ENCODE measurements at places on chromosomes 5 and 9.

DNA sequence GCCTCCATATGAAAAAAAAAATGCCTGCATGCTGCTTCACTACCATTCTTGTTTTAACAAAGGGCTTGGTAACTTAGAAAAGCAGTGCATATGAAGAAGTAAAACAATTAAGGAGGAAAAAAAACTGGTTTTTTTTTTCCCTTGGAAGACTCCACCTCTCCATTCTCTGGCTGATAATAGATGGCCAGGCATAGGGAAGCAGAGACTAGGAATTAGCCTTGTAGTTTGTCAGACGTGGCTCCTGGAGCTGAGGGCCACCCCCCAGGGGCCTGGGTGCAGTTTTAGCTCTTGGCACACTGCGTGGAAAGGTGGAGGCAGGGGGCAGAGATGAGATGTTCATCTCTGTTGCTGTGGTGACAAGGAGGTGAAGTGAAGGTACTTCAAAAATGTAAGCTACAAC is 42.7 kb downstream of the WDR36 start:
- no peak for DNase-seq

GRCh38 chr5:83551821-83552220 is 80.3 kb downstream of the VCAN start:
- no peak for DNase-seq

DNA sequence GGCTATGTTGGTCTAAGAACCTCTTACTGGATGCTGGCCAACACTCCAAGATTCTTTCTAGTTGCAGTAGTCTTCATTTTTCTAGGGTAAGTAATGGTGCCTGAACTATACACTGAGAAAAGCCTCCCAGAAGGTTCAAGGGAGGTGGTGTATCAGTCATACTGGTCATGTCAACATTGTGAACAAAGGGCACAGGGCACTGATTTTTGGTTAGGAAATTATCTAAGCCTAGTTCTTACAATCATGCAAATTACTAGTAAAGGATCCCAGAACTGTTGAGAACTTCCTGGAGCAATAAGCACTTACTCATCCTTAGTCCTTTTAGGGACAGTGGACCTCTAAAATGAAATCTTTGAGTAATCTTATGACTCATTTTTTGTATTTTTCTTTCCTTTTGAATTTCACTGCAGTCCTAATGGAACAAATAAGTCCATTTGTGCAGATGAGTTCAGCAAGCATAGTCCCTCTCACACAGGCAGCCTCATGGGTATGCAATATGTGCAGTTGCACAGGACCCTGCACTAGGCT is 21.1 kb upstream of the CDC42SE2 start:
- no peak for DNase-seq

GRCh38 chr5:79243224-79243623 is 7.3 kb downstream of the JMY start:
- DNase-seq: no peak

GRCh38 chr9:32783168-32783891 is at the start of gene TMEM215:
Gene TMEM215 (plus strand): TSS chr9:32783540. CDS start chr9:32784184, 644 bp downstream.
- DNase-seq: peak; percentile 13

GRCh38 chr5:112388074-112388473 is 31.0 kb downstream of the EPB41L4A start:
- peak; percentile 13 for DNase-seq

- no peak for DNase-seq
Observed at GRCh38 chr5:124707520-124707919, 38.9 kb downstream of the ZNF608 start.

DNA sequence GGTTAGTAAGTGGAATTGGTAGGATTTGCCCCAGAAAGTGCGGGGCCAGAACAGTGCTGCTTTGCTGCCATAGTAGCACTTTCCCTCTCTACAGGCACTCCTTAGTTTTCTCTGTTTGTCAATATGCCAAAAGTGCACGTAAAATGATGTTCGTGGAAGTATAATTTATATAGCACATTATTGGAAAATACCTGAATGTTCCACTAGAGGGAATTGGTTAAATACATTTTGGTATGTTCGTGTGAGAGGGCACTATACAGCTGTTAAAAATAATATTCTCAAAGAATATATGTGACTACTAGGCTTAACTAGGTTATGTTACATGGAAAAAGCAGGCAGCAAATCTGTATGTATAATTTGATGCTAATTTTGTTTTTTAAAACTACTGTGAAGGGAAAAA is 184.0 kb upstream of the GDNF start:
- DNase-seq: no peak

GRCh38 chr9:38415856-38416255 is 8.4 kb downstream of the IGFBPL1 start:
- DNase-seq: no peak

DNA sequence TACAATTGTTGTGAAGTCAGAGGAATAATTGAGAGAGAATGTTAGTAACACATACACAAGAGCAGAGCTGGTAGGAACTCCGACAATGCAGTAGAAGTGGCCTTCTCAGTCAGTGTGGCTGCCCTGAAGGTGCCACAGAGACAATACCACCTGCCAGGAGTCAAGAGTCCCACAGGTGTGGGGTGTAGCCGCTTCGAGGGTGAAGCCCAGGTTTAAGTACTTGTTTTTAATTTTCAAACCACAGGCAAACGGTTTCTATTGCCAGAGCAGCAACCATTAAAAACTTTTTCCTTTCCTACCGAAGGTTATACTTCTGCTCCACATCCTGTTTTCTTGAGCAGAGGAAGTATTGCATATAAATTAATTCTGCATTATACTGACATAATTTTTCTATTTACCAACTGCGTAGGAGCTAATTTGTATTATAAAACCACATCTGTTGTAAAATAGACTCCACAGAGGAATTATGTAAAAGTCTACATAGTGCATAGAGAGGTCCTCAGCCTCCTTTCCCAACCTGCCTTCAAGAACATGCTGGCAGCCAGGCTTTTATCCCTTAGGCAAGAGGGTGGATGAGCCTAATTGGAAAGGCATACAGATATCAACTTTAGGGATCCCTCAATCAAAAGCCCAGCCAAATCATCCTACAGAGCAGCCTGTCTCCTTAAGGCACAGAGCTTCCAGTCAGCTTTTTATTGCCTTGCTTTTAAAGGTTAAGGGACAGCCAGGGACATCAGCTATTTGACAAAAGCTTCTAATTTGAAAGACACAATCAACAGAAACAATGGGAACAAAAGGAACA is 12.9 kb upstream of the ACTBL2 start:
- DNase-seq: no peak

GRCh38 chr5:129141696-129142095 is 47.1 kb downstream of the ISOC1 start:
- no peak for DNase-seq

- DNase-seq: no peak
Observed at GRCh38 chr9:70901746-70902145, 219.7 kb downstream of the TRPM3 start.

DNA sequence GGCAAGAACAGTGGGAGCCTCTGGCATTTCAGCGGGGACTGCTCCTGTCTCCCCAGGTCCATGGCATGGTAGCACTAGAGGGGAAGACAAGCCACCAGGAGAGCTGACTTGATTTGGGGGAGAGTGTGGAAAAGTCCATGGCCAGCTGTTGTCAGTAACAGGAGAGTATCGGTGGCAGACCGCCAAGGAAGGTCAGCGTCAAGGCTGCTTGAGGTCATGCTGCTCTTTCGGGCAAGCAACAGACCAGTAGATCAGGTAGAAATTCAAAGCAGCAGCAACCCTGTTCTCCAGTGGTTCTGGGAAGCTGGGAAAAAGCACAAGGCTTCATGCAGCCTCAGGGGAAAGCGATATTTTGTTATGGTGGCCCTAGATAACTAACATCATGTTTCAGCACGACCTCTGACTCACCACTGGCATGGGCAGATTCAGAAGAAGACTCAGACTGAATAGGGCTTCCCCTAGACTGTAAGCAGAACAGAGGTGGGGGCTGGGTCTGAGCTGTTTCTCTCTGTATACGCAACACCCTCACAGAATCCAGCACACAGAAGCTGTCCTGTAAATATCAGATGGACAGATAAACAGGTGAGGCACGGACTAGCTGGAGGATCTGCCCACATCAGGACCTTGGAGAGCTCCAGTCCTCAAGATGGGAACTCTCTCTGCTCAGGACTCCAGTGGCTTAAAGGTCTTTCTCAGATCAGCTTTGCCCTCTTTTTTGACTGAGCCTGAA is 35.2 kb upstream of the PLEKHG4B start:
- no peak for DNase-seq

DNA sequence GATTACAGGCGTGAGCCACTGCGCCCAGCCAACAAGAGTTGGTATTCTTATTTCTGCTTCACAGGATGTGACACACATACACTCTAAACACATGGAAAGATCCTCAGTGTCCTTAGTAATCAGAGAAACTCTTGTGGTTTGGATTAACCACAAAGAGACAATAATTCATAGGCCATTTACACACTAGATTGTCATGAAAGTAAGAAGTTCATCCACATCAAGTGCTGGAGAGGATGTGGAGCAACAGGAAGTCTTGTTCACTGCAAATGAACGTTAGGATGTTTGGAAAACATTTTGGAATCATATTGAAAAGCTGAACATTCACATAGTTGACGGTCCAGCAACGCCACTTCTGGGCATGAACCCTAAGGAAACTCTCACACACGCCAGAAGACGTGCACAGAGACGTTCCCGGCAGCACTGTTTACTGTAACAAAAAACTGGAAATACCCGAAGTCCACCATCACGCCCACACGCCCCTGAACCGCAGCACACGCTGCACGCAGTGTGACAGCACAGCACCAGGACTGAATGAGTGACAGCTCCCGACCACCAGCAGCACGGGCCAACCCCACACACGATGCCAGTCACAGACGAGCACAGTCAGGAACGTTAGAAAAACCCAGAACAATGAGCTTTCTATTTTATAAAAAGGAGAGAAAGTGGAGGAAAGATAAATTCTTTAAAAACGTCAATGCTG is 87.6 kb downstream of the COL23A1 start:
- no peak for DNase-seq

DNA sequence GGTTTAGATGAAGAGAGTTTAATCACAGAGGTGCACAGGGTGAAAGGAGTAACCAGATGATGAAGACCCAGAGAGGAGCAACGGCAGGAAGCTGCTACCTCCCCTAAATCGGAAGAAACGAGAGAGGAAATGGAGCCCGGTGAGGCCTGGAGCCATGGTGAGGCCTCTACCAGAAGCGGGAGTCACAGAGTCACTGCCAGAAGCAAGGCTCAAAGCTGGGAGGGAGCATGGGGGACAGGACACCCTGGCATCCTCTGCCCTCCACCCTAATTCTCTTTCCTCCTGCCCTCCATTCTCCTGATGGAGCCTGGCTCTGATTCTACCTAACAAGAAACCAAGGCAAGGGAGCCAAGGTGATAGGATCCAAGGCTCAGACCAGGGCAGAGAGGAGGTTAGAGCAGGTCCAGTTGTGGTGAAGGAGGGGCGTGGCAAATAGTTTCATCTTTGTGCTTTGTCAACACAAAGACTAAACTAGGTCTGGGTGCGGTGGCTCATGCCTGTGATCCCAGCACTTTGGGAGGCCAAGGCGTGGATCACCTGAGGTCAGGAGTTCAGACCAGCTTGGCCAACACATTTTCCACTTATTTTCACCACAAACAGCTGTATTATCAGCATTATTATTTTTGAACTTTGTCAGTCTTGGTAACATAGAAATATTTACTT is 134.4 kb upstream of the RAI14 start:
- no peak for DNase-seq

DNA sequence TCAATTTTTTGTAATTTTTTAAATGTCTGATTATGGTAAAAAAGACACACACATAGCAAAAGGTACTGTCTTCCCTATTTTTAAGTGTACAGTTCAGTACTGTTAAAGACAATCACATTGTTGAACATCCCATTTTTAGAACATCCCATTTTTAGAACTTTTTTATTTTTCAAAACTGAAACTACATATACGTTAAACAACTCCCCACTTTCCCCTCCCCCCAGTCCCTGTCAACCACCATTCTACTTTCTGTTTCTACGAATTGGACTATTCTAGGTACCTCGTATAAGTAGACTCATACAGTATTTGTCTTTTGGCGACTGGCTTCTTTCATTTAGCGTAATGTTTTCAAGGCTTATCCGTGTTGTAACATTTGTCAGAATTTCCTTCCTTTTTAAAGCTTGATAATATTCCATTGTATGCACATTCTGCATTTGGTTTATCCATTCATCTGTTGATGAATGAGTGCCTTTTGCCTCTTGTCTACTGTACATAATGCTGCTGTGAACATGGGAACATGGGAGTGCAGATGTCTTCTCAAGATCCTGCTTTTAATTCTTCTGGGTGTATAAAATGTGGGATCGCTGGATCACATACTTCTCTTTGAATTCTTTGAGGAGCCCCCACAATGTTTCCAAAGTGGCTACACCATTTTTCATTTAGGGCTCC is 154.0 kb downstream of the PIK3R1 start:
- DNase-seq: no peak

- no peak for DNase-seq
Observed at GRCh38 chr9:12838546-12838945, 63.7 kb downstream of the LURAP1L start.

GRCh38 chr5:127621601-127622325 is 27.1 kb upstream of the CTXN3 start:
- DNase-seq: no peak

DNA sequence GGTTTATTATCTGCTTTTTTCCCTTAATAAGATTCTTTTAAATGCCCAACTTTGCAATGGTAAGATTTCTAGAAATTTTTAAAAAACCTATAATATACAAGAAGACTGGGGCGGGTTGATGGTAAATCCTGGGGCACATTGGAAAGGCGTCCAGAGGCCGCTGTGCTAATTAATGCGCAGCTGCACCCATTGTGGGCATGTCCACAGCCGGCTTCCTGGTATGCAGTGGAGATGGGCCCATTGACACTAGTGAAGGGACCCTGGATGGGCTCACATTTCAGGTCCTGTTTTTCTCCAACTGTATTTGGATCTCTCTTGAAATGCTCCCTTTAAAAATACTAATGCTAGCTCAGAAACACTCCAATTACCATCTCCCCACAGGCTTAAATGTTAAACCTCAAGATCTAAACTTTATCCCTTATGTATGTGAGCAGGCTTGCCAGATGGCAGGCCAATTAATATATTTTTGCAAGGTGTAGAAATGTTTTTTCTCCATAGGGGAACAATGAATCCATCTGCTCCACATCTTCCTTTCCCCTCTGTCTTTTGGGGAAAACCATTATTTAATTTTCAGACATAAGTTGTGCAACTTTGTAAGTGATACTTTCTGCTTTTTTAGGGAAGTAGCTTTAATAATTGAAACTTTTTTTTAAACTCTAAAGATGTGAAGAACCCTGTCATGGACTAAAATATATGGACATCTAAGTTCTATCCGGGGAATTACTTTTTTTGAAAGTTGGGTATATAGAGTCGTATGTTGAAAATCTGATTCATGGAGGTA is 177.3 kb downstream of the CD180 start:
- no peak for DNase-seq

GRCh38 chr9:132679946-132680625 is 9.8 kb downstream of the GTF3C4 start:
- DNase-seq: no peak

All from NCI-H2081 (cell line).